Jurkat, Clone E6-1 (cell line): ENCODE measurements at places on chromosomes 13 and 19.

DNA sequence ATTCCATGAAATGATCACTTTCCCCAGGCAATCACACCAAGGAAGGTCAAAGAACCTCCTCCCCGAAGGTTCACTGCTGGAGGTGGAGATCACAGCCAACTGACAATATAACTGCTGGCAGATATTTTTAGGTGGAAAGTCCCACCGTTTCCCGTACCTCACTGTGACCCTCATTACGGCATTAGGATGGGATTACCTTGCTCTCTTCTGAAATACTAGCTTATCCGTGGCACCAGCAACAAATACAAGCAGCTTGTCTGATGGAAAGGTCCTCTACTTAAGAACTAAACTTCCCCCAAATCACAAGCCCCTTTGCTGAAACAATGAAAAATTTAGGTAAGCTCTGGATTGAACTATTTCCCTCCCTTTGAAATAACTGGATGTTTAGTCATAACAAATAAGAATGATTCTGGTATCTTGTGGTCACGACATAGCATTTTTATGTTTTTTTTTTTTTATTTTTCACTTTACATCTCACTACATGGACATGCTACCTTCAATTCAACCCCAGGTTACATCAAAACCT is 178.9 kb downstream of the COL4A1 start:
- no peak for DNase-seq

GRCh38 chr13:84873951-84874350 is 925.3 kb downstream of the SLITRK6 start:
- DNase-seq = no peak

DNA sequence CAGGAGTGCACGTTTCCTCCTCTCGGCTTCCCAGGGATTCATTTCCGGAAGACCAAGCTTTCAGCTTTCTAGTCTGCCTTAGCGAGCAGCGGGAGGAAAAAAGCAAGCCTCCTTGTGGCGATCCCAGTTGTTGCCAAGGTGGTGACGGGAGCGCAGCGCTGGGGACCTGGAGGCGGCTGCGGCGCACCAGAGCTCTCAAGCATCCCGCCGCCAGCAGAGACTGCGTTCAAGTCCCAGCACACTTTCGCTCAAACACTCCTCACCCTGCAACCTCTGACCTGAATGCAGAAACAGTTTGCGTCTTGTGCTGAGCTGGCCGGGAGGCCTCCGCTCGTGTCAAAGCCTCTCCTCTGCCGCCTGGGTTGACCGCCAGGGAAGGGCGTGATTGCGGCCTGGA is 4.9 kb downstream of the GSX1 start:
- no peak for DNase-seq

DNA sequence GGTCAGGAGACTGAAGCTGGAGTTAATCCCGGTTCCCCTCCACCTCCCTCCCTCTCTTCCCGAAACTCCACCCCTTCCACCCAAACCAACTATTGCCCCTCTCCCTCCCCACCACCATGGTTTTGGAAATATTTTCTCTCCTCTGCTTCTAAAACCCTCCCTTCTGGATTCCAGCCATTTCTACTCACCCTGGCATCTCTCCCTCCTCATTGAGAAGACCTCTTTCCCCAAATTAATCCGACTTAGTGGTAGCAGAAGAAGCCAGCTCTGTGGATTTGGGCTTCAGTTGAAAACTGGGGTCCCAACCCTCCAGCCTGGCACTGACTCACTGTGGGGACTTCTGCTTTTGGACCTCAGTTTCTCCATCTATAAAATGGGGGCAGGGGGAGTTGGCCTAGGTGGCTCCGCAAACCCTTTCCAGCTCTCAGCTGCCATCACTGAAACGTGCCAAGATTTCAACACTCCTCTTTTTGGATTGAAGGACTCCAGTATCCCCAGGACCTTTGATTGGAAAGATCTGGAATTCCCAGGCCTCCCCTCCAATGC is 1.6 kb downstream of the GPR4 start:
- DNase-seq = no peak

DNA sequence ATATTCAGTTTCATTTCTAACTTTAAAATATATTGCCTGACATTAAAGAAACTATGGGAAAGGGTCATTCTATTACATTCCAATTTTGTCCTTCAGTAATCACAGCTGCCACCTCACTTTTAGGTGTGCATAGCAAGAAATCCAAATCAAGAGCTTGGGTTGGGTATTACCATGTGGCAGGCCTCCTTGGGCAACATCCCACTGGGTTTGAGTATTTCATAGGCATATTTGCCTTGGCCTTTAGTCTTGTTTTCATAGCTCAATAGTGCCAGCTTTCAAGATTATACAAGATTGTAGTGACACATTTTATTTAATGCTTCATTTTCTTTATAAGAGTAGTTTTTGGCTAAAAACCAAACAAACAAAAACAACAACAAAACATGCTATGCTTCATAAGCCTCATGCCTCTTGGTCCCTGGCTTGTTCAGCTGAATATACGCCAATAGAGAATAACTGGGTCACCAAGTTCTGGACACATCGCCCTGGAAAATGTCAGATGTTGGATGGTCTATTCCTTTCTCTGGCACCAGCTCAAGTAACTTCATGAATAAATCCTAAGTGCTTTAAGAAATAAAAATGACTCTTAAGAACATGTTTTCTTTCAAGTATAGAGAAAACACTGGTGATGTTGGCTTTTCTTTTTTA is 167.4 kb upstream of the STARD13 start:
- no peak for DNase-seq

GRCh38 chr13:114049026-114049425 is 75.2 kb upstream of the C13orf46 start:
- DNase-seq = no peak
